Caki2 (cell line): ENCODE measurements at places on chromosomes 3 and 15. TPM values are rescaled to one million over a fixed set of nuclear protein-coding genes. Genes with fewer than 3 reads are reported as not detected.

DNA sequence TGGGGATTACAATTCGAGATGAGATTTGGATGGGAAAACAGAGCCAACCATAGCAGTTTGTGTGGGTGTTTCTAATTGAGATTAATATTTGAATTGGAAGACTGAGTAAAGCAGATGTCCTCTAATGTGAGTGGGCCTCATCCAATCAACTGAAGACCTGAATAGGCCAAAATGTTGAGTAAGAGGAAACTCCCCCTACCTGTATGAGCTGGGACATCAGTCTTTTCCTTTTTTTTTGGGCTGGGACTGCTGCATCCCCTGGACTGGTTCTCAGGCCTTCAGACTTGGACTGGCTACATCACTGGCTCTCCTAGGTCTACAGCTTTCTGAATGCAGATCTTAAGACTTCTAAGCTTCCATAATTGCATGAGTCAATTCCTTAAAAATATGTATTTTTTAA is 144.1 kb downstream of the CD47 start:
- no peak for DNase-seq

GRCh38 chr3:46122091-46122490 is 86.0 kb downstream of the CCR1 start:
- no peak for DNase-seq

Gene CHRNA5
- total RNA-seq: 9.0 and 44.5 TPM in 2 replicates

DNA sequence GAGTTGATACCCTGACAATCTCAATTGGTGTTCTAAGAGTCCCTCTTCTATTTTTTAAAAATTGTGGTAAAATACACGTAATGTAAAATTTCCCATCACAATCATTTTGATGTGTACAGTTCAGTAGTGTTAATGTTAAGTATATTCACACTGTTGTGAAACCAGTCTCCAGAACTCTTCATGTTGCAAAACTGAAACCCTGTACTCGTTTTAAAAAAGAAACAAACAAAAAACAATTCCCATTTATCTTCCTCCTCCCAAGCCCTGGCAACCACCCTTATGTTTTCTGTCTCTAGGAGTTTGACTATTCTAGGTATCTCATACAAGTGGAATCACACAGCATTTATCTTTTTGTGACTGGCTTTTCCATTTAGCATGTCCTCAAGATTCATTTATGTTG is 28.7 kb upstream of the ALPK3 start:
- no peak for DNase-seq

Gene SLC28A1
- total RNA-seq: not detected in 2 replicates

- DNase-seq: no peak
Observed at GRCh38 chr15:49964551-49964950, 154.5 kb downstream of the ATP8B4 start.

DNA sequence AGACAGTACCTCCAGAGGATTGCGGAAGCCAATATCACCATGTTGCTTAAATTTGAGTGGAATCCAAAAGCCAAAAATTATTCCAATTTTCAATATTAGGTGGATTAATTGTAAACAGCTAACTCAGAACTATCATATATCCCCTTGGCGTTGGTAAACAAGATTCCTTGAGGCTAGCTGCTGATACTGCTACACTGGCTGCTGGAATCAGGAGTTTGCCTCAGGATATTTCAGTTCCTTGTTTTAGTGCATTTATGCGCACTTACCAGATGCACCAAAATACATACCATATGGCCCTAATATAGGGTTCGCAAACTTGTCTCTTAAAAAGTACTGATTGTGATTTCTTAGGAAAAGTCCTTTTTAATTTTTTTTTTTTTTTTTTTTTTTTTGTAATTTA is 605.2 kb upstream of the NAALADL2 start:
- no peak for DNase-seq

Gene ANKUB1
- not detected in 2 replicates for total RNA-seq

Gene GABRR3
- total RNA-seq: not detected in 2 replicates

Gene CHL1
- total RNA-seq: 2.0 and 7.3 TPM in 2 replicates

DNA sequence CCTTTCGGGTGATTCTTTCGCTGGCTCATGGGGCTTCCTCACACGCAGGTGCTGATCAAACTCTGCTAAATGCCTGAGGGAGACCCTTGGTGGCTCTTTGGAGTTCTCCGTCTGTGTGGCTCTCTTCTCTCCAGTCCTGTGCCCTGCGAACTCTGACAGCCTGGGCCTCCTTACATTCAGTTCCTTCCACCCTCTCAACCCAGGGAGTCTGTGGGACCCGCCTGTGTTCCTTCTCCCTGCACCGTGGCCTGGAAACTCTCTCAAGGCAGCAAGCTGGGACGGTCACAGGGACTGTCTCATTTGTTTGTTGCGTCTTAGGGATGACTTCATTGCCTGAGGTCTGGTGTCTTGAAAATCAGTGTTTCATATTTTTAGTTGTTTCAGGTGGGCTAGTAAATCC is 37.0 kb upstream of the CORO2B start:
- no peak for DNase-seq

- no peak for DNase-seq
Observed at GRCh38 chr15:62533687-62534086, 368.6 kb upstream of the C2CD4B start.

DNA sequence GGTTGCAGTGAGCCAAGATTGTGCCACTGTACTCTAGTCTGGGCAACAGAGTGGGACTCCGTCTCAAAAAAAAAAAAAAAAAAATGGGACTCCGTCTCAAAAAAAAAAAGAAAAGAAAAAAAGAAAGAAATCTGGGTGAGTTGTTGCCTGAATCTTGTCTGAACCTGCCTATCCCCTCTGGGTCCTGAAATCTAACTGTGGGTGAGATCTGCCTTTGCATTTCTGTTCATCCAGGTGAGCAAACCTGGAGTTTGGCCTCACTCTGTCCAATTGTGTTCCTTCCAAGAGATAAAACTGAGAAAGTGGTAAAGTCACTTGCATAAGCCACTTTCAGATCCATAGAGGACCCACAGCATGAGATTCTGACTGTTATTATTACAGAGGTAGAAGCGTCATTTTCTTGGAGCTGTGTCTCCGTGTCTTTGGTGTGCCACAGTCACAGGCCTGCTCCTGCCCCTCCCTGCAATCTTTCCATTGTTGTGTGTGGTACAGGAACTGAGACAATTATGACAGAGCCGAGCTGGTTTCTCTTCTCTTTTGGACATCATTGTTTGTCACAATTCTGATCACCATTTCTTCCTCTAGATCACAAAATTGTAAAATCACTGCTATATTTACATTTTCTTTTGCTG is 235.9 kb downstream of the LPP start:
- DNase-seq: no peak

Gene CEP19
- 9.3 and 12.2 TPM in 2 replicates for total RNA-seq

- no peak for DNase-seq
Observed at GRCh38 chr3:9948586-9948985, 3.6 kb downstream of the PRRT3 start.

Gene IQCH
- 1.7 and 2.7 TPM in 2 replicates for total RNA-seq

Gene MLH1
- 51.4 and 66.6 TPM in 2 replicates for total RNA-seq

DNA sequence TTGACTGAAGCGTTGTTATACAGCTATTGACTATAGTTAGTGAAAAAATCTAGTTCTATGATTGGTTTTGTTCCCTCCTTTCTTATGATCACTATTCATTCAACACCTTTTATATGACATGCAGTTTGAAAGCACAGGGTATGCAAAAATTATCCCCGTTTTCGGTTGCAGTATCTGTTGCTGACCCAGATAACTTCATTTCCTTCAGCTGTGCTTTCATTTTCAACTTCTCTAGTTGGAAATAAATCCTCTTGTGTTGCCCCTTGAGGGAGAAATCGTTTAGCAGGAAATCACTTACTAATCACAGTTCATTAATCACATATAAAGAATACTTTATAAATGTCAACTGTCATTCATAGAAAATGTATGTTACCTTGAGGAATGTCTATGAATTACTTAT is 55.1 kb downstream of the MBNL1 start:
- DNase-seq: no peak

- no peak for DNase-seq
Observed at GRCh38 chr3:189143321-189143720, 28.4 kb upstream of the TPRG1 start.

Gene HEMK1
- total RNA-seq: 13.2 and 25.6 TPM in 2 replicates

Gene TRA2B
- 100 and 124 TPM in 2 replicates for total RNA-seq

DNA sequence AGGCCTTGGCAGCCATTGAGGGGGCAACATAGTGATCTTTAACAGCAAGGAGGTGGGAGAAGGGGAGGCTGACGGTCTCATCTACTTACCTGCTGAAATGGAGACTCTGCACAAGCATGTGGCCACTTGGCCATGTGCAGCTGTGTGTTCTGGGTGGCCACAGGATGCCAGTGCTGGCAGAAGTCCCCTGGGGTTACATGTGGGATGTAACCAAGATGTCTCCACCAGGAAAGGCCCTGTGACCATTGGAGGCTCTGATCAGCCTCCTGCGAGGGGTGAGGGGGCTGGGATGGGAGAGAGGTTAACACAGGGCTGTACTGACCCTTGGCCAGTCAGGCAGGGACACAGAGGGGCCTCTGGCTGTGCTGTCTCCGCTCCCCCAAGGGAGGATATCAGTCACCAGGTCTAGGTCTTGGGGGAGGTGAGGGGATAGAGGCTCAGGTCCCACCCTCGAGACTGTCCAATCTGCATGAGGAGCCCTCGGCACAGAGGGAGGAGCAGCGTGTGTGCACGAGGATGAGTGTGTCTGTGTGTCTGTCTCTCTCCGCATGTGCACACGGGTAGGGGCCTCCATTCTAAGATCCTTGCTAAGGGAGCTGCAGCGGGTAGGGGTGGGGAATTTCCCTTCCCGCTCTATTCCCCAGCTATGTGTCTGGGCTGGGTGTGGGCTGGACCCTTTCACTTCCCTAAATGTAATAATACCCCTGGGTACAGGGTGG is 19.5 kb downstream of the PRKCD start:
- no peak for DNase-seq

DNA sequence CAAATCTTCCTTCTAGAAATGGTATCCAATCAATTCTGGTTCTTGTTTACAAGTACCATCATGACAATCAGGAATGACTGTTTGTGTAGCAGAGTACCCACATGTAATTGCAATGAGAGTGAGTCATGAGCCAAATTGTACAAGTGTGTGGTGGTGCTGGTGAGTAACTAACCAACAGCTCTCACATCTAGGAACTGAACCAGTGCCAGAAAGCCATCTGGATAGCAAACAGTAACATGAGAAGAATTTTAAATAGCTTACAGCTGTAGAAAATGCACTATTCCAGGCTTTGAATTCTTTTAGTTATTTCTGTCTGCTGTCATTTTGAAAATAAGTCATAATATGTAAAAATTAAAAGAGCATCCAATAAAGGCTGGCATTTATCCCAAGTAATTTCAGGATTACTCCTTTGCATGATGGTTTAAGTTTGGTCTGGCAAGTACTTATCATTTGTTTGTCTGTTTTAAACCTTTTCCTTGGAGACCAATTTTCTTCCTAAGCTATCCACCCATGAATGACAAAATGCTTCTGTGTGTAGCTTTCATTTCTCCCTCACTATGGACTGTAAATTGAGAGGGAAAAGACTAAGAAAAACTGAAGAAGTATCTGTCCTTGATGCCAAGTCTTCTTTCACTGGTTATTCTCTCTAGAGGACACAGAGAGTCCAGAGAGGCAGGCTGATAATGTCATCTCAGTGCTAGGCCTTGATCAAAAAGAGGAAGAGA is 60.0 kb downstream of the PIK3CB start:
- DNase-seq: peak; percentile 71

DNA sequence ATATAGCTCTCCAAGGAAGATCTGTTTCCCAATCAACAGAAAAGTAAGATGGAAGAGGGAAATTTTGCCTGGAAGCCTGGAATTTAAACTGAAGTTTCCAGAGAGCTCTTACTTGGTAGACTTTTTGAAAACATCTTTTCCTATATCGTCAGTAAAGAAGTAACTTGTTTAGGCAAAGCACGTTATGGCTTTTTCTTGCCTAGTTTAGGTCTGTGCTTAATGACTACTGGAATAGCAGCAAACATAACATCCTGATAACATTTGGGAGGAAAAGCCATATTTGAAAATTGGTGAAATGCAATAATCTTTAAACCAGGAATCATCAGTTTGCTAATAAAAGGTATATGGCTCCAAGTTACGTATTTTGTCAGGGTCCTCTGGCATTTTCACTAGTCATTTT is 160.4 kb upstream of the CGNL1 start:
- no peak for DNase-seq

DNA sequence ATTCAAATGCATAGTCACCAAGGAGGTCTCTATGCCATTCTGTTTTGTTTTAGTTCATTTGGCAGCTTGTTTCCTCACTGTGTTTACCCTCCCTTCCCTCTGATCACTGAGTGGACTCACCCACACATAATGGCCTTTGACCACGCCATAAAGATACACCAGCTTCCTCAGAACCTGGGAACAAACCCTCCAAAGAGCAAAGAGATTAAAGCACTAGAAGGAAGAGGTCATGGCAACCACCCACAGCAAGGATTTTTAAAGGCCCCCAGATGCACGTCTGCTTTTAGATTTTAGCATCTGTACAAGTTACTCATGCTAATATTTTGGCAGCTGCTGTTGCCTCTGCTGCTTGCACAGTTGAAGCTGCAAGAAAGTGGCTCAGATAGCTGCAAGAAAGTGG is 47.9 kb upstream of the CADPS start:
- no peak for DNase-seq

Gene KAT2B
- total RNA-seq: 0.57 TPM in 1 of 2 replicates, not detected in the other

GRCh38 chr15:46955576-46955975 is 761.7 kb upstream of the SEMA6D start:
- DNase-seq: no peak

DNA sequence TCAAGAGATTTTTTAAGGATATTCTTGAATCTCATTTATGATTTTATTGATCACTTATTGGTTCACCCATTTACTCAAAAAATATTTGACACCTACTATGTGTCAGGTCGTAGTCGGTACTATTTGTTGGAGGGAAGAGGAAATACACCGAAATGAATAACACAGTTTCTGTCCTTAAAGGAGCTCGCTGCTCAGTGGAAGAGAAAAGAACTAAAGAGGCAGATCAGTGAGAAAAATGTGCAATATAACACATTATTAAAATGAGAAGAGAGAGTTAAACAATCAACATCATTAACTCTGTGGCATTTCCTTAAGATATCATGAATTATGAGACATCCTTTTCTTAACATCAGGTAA is 56.1 kb upstream of the ADAMTS9 start:
- DNase-seq: no peak

Gene RUVBL1
- 50.7 and 60.7 TPM in 2 replicates for total RNA-seq
